ENCODE measurements at places on chromosomes 5 and 9. TPM values are rescaled to one million over a fixed set of nuclear protein-coding genes. Genes with fewer than 3 reads are reported as not detected.

Gene CD14
- 0.29 TPM for polyA plus RNA-seq

Gene TMEM252
- not detected for polyA plus RNA-seq

Gene TNC
- polyA plus RNA-seq: 265 TPM

Gene HAPLN1
- polyA plus RNA-seq: not detected

Gene UGCG
- 103 TPM for polyA plus RNA-seq

Gene F2RL2
- polyA plus RNA-seq: 83.1 TPM

Gene ATP6V0E1
- 610 TPM for polyA plus RNA-seq

Gene C9orf153
- 0.30 TPM for polyA plus RNA-seq

Gene GHR
- polyA plus RNA-seq: 0.48 TPM

Gene GARIN3
- not detected for polyA plus RNA-seq

Gene ZBED3
- 7.3 TPM for polyA plus RNA-seq

Gene LAMC3
- not detected for polyA plus RNA-seq

Gene LIFR
- polyA plus RNA-seq: 12.7 TPM

Gene LRSAM1
- 4.8 TPM for polyA plus RNA-seq

Gene UBQLN1
- polyA plus RNA-seq: 124 TPM

Gene HAVCR1
- 0.29 TPM for polyA plus RNA-seq

Gene TEK
- polyA plus RNA-seq: 35.2 TPM

Gene MELK
- 19.2 TPM for polyA plus RNA-seq

Gene CDC25C
- 3.2 TPM for polyA plus RNA-seq

Gene PCDHB13
- polyA plus RNA-seq: 0.73 TPM

Gene MYOZ3
- 0.51 TPM for polyA plus RNA-seq

Gene SHROOM1
- 6.0 TPM for polyA plus RNA-seq

Gene GPR151
- not detected for polyA plus RNA-seq

Gene PCDHGB1
- polyA plus RNA-seq: 3.2 TPM

Gene MEIKIN
- not detected for polyA plus RNA-seq

Gene CYLC2
- not detected for polyA plus RNA-seq

Gene CLTA
- 314 TPM for polyA plus RNA-seq

Gene TTLL11
- polyA plus RNA-seq: 5.4 TPM

Gene SPINK13
- not detected for polyA plus RNA-seq
